ENCODE measurements at places on chromosomes 5 and 9.

GRCh38 chr5:60700416-60700757, 421 bp upstream of the DEPDC1B start:
- no peak for DNase-seq

DNA sequence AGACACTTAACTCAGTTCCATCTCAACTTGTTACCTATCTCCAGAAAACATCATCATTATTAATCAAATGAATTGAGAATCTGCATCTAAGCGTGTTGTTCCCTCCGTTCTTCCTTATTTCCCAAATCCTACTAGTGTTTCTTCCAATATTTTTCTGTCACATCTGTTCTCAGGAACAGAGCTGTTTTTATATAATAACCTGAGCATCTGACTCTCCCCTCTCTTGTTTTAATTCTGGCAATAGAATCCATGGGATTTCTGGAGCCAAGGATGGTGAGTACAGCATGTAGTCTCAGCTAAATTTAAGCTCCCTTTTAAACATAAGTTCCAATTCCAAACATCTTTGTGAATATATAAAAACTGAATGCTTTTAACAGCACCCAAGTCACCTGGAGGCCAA, 558.3 kb downstream of the DTWD2 start:
- no peak for DNase-seq

DNA sequence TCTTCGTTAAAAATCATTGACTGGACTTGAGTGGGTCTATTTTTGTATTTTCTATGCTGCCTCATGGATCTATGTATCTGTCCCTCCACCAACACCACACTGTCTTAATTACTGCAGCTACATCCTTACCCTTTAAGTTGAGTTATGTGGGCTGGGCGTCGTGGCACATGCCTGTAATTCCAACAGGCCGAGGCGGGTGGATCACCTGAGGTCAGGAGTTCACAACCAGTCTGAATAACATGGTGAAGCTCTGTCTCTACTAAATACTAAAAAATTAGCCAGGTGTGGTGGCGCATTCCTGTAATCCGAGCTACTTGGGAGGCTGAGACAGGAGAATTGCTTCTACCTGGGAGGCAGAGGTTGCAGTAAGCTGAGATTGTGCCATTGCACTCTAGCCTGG, 48.2 kb downstream of the XRCC4 start:
- DNase-seq, result no peak

DNA sequence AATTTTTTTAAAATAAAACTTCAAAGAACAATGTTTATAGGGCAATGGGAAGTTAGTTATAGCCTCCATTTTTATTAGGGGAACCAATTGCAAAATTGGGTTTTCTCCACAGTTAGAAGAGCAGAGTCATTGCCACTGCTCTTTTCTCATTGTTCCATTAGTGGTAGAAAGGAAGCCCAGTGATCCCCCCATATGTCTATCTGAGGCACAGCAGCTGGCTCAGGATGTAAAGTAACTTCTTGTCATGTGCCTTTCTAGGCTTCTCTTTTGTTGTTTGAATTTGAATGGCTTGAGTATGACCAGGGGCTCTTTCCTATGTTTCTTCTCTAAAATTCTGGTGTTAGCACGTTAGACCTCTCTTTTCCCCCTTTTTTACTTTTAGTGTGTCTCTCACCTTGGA, 61.2 kb downstream of the UBAP1 start:
- DNase-seq, result no peak

GRCh38 chr9:72773570-72773969, 179.3 kb downstream of the ALDH1A1 start:
- no peak for DNase-seq

DNA sequence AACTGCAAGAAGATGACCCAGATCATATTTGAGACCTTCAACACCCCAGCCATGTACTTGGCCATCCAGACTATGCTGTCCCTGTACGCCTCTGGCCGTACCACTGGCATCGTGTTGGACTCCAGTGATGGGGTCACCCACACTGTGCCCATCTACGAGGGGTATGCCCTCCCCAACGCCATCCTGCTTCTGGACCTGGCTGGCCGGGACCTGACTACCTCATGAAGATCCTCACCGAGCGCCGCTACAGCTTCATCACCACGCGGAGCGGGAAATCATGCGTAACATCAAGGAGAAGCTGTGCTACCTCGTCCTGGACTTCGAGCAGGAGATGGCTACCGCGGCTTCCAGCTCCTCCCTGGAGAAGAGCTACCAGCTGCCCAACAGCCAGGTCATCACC, 9.1 kb upstream of the TBCA start:
- no peak for DNase-seq

- no peak for DNase-seq
Measured at GRCh38 chr5:167305591-167306213, 985.7 kb upstream of the WWC1 start.

DNA sequence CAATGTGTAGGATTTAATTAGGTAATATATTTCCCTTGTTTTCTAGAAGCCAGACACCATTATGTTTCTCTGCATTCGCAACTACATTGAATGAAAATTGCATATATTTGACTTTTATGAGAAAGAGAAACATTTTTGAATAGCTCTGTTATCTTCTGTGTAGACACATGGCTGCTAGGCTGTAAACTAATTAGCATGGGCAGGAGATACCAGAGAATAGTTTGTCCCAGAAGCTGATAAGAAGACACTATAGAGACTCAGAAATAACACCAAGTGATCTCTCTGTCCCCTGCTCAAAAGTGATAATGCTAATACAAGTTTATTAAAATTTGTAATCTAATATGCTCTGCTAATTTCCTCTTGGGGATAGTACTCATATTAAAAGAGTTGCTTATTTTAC, 198.0 kb upstream of the TUSC1 start:
- no peak for DNase-seq

DNA sequence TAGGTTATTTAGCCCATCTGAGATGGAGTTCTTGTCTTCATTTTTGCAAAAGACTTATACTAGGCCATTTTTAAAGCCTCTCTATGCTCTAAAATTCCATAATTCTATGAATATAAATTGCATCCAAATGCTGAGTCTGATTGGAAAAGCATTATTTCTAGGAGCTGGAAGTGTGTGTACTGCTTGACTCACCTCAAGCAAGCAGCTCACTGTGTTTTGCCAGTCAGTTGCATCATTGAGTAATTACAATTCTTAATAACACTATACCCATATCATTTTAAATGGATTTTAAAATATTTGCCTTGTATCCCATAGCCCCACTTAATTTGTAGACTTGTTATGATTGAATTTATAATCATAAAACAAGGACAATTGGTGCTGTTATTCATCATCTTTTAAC, 161.0 kb downstream of the PAM start:
- no peak for DNase-seq

GRCh38 chr9:34809504-34810186, 99.7 kb upstream of the CCL21 start:
- DNase-seq, result no peak

- no peak for DNase-seq
Measured at GRCh38 chr5:4662756-4663155, 477.4 kb upstream of the ADAMTS16 start.

DNA sequence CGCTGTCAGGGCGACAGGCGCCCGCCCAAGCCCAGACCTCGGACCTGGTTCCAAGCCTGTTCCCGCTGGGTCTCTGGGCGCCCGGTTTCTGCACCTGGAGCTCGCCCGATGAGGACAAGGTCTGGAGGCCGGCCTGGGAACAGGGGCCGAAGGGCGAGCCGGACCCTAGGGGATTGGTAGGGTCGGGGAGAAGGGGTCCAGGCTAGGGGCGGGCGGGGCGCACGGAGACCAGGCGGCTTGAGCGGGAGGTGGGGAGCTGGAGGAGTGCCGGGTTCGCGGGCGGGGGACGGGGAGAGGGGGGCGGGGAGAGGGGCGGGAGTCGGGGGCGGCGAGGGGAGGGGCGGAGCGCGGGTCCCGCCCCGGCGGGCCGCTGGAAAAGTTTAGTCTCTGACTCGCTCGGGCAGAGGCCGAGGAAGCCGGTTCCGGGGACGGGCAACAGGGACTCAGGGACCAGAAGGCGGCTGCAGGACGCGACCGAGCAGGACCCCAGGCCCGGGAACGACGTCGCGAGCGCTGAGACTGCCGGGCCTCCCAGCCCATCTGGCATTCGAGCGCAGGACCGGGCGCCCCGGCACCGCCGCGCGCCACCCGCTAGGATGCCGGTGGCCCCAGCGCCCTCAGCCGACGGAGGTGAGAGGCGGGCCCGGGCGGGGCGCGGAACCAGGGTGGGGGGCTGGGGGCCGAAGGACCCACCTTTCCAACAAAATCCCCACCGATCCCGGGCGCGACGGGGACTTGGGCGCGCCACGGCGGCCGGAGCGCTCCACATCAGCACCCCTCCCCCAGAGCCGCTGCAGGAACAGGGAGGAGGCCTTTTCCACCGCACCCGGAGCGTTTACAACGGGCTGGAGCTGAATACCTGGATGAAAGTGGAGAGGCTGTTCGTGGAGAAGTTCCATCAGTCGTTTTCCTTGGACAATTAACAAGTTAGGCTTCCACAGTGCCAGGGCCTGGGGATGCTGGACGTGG, at the start of gene S1PR3:
S1PR3 (plus strand) TSS at position 403 of the 969 bp plus-strand sequence. CDS start 9,733 bp downstream, outside the sequence.
- no peak for DNase-seq

- no peak for DNase-seq
Measured at GRCh38 chr9:121071370-121071755, 3.4 kb upstream of the CNTRL start.

- no peak for DNase-seq
Measured at GRCh38 chr9:112127281-112127680, 47.8 kb downstream of the SUSD1 start.

DNA sequence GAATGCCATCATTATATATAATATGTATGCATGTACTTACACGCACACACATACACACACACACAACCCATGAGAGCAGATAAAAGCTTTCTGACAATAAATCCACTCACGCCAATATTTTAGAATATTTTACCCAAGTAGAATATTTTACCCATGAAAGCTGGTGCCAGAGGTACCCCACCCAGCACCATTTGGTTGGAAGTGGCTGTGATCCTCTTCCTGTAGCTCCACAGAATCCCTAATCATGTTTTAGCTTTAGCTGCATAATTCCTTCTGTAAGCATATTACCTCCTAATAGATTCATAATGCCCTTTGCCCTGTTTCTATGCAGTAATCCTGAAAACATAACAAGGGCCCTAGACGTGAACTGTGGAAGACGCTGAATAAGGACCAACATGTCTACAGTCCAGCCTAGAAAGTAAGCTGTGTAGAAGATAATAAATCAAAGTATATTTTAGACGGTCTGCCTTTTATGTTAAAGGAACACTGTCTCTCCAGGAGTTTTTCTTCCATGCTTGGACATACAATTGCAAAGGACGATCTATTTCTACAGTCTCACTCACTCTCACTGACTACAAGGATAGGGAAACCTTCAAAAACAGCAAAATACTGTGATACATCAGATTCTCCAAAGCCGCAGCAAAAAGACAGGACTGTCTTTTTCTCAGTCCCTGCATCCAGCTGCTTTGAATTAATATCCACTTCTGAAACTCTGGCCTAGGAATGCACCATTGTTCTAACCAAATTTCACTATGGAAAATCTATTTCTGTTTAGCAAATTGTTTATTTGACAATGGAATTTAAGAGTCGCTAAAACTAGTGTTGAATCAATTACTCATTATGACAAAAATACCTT, 98.2 kb downstream of the USP20 start:
- no peak for DNase-seq

- DNase-seq, result no peak
Measured at GRCh38 chr9:29211580-29212396, 1638.5 kb upstream of the C9orf72 start.

- DNase-seq, result no peak
Measured at GRCh38 chr9:129137292-129138143, 26.3 kb downstream of the PTPA start.

DNA sequence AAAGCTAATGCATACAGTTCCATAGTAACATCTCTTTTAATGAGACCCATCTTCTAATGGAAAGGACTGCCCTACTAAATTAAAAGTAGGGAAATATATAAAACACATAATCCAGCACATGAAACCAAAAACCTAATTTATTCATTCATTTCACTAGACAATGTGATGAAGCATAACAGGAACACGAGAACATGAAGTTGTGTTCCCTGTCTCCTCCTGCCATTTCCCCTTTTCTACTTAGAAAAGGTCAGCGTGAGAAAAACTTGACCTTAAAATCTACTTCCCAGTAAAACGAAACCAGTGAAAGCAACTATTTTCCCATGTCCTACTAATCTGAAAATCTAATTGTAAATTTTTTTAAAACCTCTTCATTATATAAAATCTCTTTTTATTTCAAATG, 847.5 kb downstream of the TLE1 start:
- no peak for DNase-seq

GRCh38 chr5:180034564-180034963, 37.0 kb downstream of the RNF130 start:
- no peak for DNase-seq

DNA sequence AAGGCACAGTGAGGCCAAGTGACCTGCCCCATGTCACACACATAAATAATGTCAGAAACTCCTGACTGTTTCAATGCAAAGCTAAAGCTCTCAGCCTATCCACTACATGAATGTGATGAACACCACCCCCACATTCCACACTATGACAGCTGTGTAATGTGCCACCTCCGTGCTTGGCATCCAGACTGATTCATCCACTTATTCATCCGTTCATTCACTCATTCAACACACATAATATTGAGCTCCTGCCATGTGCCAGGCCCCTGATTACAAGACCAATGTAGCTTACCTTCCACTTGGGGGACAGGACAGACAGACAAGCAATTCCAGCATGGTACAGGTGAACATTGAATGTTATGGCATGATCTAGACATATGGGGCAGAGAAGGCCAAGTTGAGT, 46.2 kb upstream of the FABP6 start:
- DNase-seq, result no peak

- DNase-seq, result no peak
Measured at GRCh38 chr9:93918061-93918460, 37.1 kb downstream of the BARX1 start.

- peak; percentile 1 for DNase-seq
Measured at GRCh38 chr5:119743927-119744326, 114.6 kb downstream of the FAM170A start.

- DNase-seq, result no peak
Measured at GRCh38 chr5:59301727-59302126, 591.8 kb downstream of the PDE4D start.

DNA sequence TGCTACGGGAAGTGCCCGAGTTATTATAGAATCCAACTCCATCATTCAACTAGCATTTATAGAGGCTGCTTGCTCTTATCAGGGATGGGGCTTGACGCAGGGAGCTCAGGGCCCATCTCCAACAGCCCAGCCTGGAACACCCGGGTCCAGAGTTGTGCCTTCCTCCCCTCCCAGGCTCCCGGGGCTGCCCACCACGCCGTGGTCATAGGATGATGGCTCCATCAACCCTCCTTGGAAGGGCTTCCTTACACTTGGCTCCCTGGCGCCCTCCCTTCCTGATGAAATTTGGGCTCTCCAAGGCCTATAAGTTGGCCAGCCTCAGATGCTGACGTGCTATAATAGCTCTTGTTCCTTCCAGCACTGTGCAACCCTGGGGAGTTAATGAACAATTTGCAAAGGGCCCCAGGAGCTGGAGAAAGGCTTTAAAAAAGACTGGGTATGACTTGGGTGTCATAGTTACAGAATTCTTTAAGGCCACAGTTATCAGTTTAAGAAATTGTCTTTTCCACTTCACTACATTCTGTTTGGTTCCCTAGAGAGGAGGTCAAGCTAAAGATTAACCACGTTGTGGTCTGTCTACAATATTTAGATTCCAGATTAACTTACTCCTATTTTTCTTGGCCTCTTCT, 42.5 kb upstream of the GADD45G start:
- DNase-seq, result no peak

All from activated CD4-positive, alpha-beta T cell treated with anti-CD3 and anti-CD28 coated beads, Interleukin-2, amount 50 U/mL, for 24 hours (primary cell).